ENCODE measurements at places on chromosomes 16 and 17. TPM values are rescaled to one million over a fixed set of nuclear protein-coding genes. Genes with fewer than 3 reads are reported as not detected.

- DNase-seq = no peak
Observed at GRCh38 chr17:27817731-27818130, 17.4 kb upstream of the NOS2 start.

GRCh38 chr17:4301066-4301465 lies 37.3 kb upstream of the ANKFY1 start:
- no peak for DNase-seq

DNA sequence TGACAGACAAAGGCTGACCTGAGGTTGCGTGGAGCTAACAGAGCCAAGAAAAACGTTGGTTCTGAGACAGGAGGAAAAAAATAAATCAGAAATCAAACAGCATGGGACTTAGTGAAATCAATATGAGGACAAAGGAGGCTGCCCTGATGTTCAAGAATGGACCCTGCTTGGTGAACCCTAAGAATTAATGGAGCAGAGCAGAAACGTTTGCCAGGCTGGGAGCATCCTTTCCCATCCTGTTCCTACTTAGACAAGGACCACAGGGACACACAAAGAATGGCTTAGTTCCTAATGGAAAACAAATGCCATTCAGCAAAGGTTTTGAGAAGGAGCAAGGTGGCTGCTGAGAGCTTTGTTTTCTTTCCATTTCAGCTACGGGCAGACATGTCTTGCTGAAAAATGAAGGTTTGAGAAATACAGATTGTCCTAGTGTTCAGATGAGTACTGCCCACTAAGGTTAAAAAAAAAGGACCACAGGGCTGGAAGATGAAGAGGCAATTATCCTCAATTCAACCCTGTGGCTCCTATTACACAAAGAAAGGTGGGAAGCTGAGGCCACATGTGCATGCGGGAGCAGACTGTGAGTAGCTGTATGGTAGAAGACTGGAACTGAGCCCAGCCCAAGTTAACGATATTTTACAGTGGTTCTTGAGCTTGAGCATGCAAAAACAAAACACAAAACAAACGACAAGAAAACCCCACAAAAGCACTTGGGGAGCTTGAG lies 230.1 kb downstream of the SLC39A11 start:
- DNase-seq = no peak

DNA sequence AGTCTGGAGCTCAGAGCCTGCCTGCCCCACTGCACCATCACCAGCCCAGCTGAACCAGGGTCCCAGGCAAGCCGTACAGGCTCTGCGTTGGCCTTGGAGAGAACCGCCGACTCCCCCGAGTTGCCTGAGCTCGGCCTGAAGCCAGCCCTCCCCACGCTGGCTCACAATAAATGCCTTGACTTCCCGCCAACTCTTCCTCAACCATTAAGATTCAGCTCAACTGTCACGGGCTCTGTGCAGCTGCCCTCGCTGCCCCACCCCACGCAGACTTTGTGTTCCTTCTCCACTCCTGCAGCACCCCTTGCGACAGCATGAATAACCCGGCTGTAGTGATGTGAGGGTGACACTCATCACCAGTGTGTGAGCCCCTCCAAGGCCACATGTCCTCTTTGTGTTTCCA lies 4.8 kb upstream of the QPRT start:
- no peak for DNase-seq

DNA sequence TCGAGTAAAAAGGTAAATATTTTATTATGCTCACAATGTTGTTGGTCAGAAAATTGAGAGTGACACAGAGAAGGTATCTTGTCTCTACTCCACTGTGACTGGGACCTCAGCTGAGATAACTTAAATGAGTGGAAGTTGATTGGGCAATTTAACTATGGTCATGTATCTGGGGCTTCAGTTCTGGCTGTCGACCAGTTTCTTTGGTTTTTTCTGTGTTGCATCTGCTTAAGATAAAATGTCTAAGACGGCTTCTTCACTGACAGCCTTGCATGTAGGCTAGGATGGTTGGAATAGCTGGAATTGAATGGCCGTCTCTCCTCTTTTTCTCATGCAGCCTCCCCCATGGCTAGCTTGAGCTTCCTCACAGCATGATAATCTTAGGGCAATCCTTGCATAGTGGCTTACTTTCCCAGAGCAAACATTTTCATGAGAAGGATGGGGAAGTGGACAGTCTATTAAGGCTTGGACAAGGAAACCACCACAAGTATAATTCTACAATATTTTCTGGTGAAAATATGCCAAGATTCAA lies 433.7 kb downstream of the KIF2B start:
- no peak for DNase-seq

- DNase-seq = peak; percentile 93
Observed at GRCh38 chr16:23835390-23836077, at the start of gene PRKCB. Gene PRKCB (plus strand): TSS chr16:23835983.

DNA sequence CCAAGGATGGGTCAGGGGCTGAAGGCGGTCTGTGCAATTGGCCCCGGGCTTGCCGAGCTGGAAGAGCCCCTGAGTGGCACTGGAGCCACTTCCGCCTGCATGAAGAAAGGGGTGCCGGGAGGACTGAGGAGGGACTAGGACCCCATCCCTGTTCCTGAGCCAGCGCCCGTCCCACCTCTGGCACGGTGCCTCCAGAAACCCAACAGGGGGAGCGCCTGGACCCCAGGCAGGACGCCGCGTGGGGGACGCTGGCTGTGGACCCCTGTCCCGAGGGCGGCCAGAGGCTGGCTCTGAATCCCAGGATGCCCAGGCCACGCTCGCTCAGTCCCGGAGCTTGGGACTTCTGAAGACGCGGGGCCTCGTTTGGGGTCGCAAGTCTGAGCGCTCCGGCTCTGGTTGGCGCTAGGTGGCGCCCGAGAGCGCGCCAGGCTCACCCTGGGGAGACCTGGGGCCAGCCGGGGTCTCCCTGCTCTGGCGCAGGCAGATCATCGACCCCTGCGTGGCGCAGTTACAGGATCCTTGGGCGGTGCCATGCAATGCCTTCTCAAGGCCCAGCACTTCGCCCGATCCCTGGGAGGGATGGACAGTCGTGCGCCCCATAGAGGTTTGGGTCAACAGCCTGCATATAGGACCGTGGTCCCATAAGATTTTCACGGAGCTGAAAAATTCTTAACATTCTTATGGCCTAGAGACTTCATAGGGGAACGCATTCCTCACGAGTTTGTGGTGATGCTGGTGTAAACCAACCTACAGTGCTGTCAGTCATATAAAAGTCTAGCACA lies 58.5 kb upstream of the CREBBP start:
- peak; percentile 59 for DNase-seq

GRCh38 chr17:77036841-77037381 lies 103.9 kb upstream of the SEC14L1 start:
- no peak for DNase-seq

- DNase-seq = no peak
Observed at GRCh38 chr17:5508810-5509209, 22.4 kb downstream of the MIS12 start.

GRCh38 chr17:40600486-40601046 lies 35.3 kb upstream of the CCR7 start:
- peak; percentile 27 for DNase-seq

DNA sequence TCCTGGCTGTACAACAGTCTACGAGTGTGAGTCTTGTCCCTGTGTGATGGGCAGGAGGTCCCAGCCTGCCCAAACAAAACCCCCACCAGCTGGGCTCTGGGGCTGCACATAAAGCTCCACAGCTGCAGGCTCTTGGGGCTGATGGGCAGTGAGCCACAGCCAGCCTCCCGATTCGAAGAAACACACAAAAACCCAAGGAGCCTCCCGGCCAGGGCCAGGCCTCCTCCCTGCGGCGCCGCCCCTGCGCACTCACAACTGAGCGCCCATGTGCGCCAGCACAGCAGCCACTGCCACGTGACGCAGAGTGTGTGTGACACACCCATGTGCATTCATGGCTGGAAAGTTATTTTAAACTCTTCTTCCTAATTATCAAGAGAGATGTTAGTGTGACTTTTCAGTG lies 30.6 kb upstream of the FAAP100 start:
- DNase-seq = no peak

DUS2 gene
- total RNA-seq = 28.4 TPM

KRTAP1-5 gene
- total RNA-seq = not detected

CHST6 gene
- total RNA-seq = not detected

SRL gene
- total RNA-seq = not detected

PTGES3L gene
- total RNA-seq = not detected
